ENCODE measurements at places on chromosomes 4 and X. TPM values are rescaled to one million over a fixed set of nuclear protein-coding genes. Genes with fewer than 3 reads are reported as not detected.

Gene RASGEF1B
- 4.6 TPM for total RNA-seq

- no peak for DNase-seq
Measured at GRCh38 chr4:157961229-157961990, 211.4 kb downstream of the GASK1B start.

- DNase-seq, result no peak
Measured at GRCh38 chr4:7847206-7847605, 92.5 kb downstream of the AFAP1 start.

Gene APELA
- total RNA-seq, result not detected

Gene TLR3
- 0.10 TPM for total RNA-seq

- DNase-seq, result no peak
Measured at GRCh38 chr4:60814549-60814948, 385.6 kb upstream of the ADGRL3 start.

DNA sequence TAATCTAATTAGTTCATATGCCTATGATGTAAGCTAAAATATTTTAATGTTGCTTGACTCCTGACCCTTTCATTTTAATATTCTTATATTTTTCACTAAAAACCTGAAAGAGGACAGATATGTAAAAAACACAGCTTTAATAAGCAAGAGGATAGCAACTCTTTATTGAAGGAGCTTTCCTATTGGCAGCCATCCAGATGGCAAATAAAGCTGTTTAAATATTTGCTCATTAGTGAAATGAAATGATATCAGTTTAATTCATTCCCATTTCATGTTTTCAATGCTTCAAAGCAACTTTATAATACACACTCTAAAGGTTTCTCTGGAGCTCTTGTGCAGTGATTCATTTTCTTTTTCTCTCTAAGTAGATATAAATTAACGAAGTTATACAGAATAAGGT lies 473.4 kb downstream of the PCDH7 start:
- DNase-seq, result no peak

DNA sequence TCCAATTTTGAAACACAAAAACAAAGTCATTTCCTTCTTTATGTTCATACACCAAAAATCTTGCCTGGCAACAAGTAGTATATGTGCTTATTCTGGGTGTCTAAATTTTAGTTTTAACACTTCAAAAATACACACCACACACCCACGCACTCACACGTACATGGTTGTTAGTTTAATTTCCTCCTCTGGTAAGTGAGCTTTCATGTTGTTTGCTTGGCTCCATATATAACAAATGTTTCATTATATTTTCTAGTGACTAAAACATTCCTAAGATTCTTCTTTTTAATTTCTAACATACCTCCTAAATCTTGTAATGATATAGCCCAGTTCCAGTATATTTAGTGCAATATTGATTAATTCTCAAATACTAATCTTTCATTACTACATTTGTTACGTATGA lies 80.9 kb downstream of the PRDM5 start:
- DNase-seq, result no peak

DNA sequence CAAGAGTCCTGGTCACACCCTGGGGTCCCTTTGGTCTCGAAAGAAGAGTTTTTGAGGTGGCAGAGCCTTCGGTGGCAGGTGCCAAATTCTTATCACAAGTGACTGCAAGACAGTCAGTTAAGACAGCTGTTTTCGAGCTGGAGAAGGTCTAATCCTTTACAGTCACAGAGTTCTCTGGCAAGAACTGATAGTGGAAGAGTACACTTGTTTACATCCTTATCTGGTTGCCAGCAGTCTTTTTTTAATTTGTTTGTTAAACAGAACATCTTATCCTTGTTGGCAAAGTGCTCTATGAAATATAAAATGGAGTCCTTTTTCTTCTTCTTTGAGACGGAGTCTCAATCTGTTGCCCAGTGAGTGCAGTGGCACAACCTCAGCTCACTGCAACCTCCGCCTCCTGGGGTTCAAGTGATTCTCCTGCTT lies 50.4 kb upstream of the ELOVL6 start:
- no peak for DNase-seq

Gene CTBP1
- total RNA-seq, result 154 TPM

- DNase-seq, result no peak
Measured at GRCh38 chr4:86100539-86101215, 259.2 kb downstream of the MAPK10 start.

DNA sequence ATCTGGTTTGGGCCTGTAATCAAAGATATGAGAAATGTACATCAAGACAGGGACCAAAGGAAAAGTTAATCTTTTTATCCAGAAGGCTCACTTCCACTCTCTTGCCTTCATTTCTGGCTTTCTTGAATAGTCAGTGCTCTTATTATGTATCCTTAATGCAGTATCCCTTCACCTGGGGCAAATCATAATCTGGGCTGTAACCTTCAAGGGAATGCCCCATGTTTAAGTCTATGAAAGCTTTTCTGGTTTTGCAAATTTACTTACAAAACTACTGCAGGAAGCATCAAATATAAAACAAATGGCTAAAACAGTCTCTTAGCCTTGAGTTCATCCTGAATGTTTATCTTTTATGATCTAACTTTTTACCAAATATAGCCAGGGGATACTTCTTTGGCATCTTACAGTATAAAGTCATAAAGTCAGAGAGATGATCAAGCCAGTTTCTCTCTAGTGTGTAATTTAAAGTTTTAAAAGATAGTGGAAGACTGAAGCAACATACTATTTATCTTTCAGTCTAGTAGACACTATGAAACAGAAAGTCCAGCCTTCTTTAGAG lies 1214.8 kb downstream of the STIM2 start:
- DNase-seq, result no peak

Gene TLR8
- not detected for total RNA-seq
